ENCODE measurements at places on chromosomes 16 and 17.

- no peak for DNase-seq
These were observed at the start of gene MT1M for GRCh38 chr16:56632156-56632847. Gene MT1M (plus strand): TSS chr16:56632659. CDS start chr16:56632732, 73 bp downstream.

DNA sequence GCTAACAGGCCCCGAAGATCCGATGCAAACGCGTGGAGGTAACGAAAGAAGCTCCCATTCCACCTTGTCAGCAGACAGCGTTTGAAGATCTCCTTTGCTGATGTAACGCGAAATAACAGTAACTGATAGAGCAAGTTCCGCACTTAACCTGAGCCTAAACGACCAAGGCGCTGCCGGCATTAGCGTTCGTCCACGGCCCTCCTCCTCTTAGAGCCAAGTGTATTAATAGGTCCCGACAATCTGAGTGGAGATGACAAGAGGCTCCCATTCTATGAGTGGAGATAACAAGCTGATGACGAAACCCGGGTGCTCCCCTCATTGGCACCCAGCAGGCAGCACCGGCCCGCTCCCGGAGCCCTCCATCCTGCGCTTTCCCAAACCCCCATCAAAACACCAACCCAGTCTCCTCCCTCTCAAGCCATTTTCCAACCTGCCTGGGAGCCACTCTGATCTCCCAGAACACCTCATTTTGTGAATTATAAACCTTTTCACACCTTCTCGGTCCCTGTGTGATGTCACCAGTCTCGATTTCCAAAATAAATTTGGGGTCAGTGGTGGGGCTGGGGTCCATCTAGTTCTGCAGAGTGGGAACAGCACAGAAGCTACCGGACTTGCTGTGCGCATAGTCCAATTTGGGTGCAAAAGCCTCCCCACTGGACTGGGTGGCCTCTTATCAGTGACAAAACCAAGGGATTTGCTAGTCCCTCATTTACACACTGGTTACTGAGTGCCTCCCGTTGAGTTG, 35.4 kb upstream of the ARL4D start:
- no peak for DNase-seq

GRCh38 chr16:67919622-67920221, 11.9 kb downstream of the CTRL start:
- no peak for DNase-seq

DNA sequence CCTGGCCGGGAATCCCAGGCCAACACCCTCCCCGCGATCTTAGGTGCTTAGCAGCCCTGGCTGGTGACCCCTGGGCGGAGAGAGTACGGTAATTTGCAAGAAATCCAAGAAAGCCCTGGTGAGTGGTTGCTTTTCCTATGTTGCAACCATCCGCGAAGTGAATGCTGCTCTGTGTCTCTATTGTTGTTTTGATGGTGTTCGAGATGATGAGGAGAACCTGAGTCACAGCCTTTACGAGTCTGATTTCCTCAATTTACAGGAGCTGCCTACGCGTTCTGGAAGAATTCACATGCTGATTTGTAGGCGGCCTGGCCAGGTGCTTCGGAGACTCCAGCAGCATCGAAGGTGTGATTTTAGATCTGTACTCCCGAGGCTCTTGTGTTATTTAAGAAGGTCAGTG, 63.3 kb downstream of the TMEM235 start:
- DNase-seq: no peak

DNA sequence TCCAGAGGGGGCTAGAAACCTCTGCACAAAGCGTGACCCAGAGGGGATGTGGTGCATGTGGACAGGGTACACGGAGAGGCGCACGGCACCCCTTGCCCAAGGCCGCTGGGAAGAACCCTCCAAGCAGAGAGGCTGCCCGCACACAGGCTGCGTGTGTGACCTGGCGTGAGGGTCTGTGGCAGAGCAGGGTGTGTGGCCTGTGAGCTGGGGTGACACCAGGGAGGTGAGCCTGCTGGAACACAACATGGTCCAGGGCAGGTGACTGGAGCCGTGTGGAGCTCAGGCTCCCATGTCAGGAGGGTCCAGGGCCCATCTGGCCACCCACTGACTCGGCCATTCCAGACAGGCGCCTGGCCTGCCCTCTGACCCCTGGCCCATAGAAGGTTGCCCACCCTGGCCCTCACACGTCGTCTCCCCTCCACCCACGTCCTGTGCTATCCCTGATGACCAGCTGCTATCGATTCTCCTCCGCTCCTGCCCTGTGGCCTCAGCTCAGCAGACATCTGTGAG, 14.8 kb upstream of the TMEM204 start:
- no peak for DNase-seq

- no peak for DNase-seq
These were observed 50.5 kb downstream of the JPH3 start for GRCh38 chr16:87652799-87653198.

- no peak for DNase-seq
These were observed 1265.3 kb downstream of the CDH11 start for GRCh38 chr16:63856537-63856936.

DNA sequence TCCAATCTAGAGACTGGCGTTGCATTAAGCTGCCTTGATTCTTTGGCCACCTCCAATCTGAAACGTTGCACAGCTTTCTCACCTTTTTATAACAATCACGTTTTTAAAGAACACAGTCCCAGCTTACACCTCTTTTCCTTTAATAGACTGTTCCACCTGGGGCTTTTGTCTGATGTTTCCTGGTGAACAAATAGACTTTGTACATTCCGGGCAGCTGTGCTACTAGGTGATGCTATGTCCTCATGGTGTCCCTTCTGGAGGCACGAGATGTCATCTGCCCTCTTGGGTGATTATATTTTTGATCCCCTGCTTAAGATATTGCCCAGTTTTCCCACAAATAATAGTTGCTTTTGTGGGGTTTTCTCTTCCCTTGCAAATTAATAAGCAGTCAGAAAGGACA, 225.5 kb downstream of the SOX9 start:
- DNase-seq: no peak

GRCh38 chr17:29048440-29049368, 5.8 kb downstream of the PIPOX start:
- DNase-seq: peak; percentile 55

- no peak for DNase-seq
These were observed 34.0 kb downstream of the CCDC57 start for GRCh38 chr17:82178499-82179261.

DNA sequence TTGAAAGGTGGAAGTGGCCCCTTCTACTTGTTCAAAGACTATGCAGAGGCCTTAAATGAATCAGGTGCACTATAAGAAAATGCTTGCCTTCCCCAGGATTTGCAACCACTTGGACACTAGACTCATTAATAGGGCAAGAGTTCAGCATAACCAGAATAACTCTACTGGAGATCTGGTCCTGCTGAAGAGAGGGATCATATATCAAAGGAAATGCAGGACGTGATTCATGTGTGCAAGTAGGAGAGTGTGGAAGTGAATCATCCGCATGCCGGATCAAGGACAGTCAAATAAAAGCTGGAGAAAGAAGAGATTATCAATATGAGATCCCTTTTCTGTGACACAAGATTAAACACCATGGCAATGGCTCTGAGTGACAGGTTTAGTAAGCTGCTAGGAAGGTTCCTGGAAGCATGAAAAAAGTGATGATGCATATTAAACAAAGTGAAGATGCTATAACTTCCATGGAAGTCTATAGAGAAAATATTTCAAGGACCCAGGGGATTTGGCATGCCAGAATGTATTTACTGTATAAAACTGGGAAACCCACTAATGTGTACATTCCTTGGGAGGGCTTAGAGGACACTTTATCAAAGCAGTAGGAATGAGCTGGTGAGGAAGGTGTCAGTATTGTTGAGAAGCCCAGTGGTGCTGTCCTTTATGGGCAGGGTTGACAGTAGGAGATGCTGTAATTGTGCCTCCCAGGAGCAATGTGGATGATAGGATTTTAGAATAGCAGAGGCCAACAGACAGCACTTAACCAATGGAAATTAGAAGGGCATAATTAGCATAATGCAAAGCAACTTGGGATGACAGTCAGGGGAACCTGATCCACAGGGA, 133.1 kb downstream of the ABCA8 start:
- no peak for DNase-seq

GRCh38 chr17:17670701-17671305, 10.5 kb upstream of the RAI1 start:
- DNase-seq: no peak

- DNase-seq: no peak
These were observed 167.2 kb downstream of the PARN start for GRCh38 chr16:14462811-14463210.

GRCh38 chr17:78718575-78719208, 63.4 kb downstream of the CYTH1 start:
- DNase-seq: no peak

DNA sequence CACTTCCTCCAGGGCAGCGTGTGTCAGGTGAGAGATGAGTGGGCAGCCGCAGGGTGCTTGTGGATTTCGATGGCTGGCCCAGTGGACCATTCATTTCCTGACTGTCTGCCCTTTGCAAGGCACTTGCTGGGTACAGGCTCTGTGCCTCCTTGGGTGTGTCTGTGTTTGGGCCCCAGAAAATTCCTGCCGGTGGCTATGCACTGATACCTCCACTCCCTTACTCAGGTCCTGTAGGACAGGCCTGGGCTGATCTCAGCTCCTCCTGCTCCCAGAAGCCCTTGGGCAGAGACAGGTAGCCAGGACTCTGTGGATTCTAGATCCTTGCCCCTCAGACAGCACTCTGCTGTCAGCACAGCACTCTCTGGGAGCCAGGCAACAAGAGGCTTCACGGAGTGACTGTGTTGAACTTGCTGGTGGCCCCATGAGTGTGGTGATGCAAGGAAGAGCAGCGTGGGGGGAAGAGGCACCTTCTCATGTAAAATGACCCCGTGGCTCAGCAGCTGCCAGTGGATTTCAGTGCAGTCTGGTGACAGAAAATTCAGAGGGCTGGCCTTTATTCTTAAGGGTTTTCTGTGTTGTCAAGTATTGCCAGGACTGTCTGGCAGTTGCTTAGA, 29.0 kb downstream of the PGS1 start:
- DNase-seq: no peak

GRCh38 chr16:70644763-70645597, 1.4 kb upstream of the IL34 start:
- DNase-seq: no peak

All from neural crest cell (in vitro differentiated cells).